ENCODE measurements at places on chromosomes 3 and 15. TPM values are rescaled to one million over a fixed set of nuclear protein-coding genes. Genes with fewer than 3 reads are reported as not detected.

DNA sequence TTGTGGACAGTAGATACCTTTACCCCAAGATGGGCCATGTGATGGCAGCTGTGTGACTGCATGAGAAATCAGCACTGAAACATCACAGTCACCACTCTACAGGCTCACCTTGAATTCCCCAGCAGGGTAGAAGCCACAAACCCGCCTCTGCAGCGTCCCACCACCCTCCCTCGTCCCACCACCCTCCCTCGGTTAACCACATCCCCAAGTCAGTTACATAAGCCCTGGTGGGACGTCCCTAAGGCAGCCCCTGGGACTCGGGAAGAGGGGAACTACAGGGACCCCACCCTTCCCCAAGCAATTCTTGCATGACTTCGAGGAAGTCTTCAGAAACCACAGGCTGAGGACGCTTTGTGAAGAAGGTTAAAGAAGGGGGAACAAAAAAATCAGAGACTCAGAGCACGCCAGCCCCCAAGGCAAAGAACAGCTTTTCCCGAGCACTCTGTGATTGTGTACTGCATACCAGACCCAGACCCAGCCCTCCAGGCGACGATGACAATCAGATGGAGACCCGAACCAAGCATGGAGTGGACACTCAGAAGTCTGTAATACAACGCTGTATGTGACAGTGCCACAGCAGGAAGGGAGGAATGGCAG lies 60.5 kb downstream of the SH3BP5 start:
- H3K4me3 ChIP-seq: no peak overlapping the region
- peak; percentile 19 for DNase-seq
- H3K4me1 ChIP-seq: peaks cover 8% of the 10 kb centered on the region
- no peaks in the 10 kb centered on the region for H3K36me3 ChIP-seq

GRCh38 chr3:176587089-176587488 lies 610.2 kb downstream of the TBL1XR1 start:
- no peaks in the 10 kb centered on the region for H3K36me3 ChIP-seq
- H3K27ac ChIP-seq: no peak overlapping the region
- H3K27me3 ChIP-seq: no peaks in the 10 kb centered on the region
- H3K4me3 ChIP-seq: no peak overlapping the region
- H3K4me1 ChIP-seq: no peaks in the 10 kb centered on the region
- no peak for DNase-seq

DNA sequence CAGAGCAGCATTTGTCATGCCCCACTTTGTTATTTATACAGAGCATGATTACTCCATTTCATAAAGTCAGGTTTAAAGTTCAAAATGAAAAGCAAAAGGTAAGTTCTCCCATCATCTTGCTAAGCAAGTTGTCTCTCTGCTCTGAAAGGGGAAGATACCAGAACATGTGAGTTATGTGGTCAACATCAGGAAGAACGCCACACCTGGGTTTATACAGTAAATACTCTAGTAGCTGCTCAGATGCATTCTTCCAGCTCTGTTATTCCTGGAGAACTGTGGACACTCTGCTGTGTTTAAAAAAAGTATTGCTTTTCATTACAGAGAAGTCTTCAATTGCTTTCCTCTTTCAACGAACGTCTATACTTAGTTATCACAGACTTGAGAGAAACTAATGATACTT lies 145.7 kb downstream of the PLCL2 start:
- no peak overlapping the region for H3K4me3 ChIP-seq
- H3K27me3 ChIP-seq: no peaks in the 10 kb centered on the region

DNA sequence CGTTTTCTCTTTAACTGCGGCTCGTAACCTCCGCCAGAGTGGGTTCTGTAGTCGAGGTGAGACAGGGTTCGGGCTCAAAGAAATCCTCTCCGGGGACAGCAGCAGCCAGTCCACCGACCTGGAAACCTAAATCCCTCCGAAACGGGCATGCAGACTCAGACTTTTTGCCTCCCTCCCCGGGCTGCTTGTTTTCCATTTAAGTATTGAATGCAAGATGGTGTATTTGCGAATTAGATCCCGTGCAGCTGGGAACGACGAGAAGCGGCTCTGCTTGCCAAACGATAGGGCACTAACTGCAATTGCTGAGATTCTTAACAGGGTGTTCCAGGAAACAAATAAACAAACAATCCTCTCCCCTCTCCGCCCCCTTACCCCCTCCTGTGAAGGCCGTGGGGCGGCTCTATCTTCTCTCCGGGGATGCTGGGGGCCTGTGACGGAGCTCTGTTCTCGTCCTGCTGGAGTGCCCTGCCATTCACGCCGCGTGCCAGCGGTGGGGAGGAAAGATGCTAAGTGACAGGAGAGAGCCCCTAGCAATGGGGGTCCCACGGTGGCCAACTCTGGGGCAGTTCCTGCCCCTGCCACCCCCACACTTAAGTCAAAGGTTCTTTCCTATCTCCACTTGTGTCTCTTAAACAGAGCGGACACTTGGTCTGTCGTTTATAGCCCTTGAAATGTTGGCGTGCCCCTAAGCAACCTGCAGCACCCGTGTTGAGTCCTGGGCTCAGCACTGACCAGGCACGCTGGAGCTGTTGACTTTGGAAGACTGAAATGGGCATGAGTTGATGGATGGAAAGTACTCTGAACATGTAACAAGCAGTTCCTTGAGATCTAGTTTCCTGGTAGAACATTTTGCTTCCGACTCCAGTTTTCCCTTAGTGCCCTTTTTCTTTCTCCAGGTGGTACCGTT lies 1.3 kb upstream of the ETV5 start:
- H3K4me3 ChIP-seq: peak overlapping the region; percentile 45
- DNase-seq: peak; percentile 30
- peaks cover 7% of the 10 kb centered on the region for H3K4me1 ChIP-seq
- H3K36me3 ChIP-seq: no peaks in the 10 kb centered on the region
- H3K27me3 ChIP-seq: no peaks in the 10 kb centered on the region

DNA sequence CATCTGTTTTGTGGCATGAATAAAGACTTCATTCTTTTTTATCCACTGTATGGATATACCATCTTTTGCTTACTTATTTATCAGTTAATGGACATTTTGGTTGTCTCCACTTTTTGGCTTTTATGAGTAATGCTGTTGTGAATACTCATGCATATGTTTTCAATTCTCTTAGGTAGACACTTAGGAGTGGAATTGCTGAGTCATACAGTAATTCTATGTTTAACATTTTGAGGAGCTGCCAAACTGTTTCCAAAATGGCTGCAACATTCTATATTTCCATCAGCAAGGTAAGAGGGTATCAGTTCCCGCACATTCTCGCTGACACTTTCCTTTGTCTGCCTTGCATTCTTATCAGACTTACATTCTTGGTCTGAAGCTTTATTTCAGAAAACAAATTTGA lies 191.1 kb downstream of the WNT5A start:
- no peaks in the 10 kb centered on the region for H3K36me3 ChIP-seq
- DNase-seq: no peak

Gene MITF
- total RNA-seq: 33.2 TPM

DNA sequence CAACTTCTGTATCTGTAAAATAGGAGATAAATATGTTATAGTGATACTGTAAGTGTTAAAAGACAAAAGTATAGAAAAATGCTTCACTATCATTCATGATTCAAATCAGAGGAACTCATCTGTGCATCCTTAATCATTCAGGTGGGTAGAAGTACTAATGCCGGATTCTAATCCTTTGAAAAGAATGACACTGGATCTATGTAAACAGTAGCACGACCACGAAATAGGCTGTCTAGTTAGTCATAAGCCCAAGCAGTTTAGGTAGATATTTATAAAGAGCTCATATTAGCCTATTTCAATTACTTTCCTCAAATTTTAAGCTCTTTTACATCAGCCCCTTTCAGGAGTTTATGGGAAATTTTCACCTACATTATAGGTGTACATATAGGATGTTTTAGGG lies 437.9 kb downstream of the SOX2 start:
- no peaks in the 10 kb centered on the region for H3K4me1 ChIP-seq
- no peaks in the 10 kb centered on the region for H3K27me3 ChIP-seq
- H3K27ac ChIP-seq: no peak overlapping the region
- no peak for DNase-seq
- H3K36me3 ChIP-seq: no peaks in the 10 kb centered on the region
- no peak overlapping the region for H3K4me3 ChIP-seq

Gene C2CD4B
- total RNA-seq: 7.1 TPM

GRCh38 chr3:11140713-11141104 lies 13.6 kb upstream of the HRH1 start:
- no peak overlapping the region for H3K27ac ChIP-seq
- no peaks in the 10 kb centered on the region for H3K4me1 ChIP-seq
- no peak overlapping the region for H3K4me3 ChIP-seq

- no peak for DNase-seq
- no peaks in the 10 kb centered on the region for H3K27me3 ChIP-seq
- H3K4me1 ChIP-seq: peaks cover 3% of the 10 kb centered on the region
- H3K27ac ChIP-seq: no peak overlapping the region
These were observed 35.4 kb upstream of the CBLB start for GRCh38 chr3:105904251-105904650.

Gene CLDN18
- 0.31 TPM for total RNA-seq

DNA sequence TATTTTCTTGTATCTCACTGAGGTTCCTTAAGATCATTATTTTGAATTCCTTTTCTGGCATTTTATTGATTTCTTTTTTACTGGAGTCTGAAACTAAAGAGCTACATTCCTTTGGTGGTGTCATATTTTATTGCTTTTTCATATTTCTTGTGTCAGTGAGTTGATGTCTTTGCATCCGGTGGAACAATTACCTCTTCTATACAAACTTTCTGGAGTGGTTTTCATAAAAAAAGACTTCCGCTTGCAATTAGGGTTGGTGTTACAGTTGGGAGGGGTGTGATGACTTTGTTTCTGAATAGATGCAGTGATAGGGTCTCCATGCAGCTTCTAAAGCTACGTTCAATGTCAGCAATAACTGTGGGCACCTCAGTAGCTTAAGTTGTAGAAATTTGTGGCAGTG lies 181.7 kb downstream of the LPP start:
- no peak overlapping the region for H3K4me3 ChIP-seq
- H3K4me1 ChIP-seq: no peaks in the 10 kb centered on the region
- H3K36me3 ChIP-seq: no peaks in the 10 kb centered on the region
- no peaks in the 10 kb centered on the region for H3K27me3 ChIP-seq
- no peak for DNase-seq

DNA sequence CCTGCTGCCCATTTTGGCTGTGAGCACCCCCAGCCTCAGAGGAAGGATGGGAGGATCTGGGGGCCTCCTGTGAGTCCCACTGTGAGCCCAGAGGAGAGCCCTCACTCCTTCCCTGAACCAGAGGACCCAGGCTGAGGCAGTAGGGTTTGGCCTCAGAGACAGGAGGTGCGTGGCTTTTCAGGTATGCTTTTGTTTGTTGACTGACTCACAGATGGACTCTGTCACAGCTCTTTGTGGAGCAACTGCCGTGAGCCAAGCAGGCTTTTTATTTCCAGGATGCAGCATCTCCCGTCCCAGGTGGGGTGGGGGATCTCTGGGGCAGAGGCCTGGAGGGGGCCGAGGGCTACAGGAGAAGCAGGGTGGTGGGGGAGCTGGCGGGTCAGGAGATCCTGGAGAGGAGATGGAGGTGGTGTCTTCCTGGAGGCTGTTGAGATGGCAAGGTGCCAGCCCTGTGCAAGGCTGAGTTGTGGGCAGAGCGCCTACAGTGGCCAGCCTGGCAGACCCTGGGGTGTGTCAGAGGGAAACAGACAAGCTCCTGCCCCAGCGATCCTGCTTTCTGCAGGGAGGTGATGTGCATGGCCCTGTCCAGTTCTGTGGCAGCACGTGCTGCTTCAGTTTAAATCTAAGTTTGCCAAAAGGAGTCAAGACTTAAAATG lies 24.0 kb downstream of the PLXNA1 start:
- no peak overlapping the region for H3K27ac ChIP-seq
- H3K27me3 ChIP-seq: no peaks in the 10 kb centered on the region
- DNase-seq: no peak
- H3K4me3 ChIP-seq: no peak overlapping the region

- DNase-seq: no peak
- no peak overlapping the region for H3K4me3 ChIP-seq
- H3K4me1 ChIP-seq: no peaks in the 10 kb centered on the region
- no peak overlapping the region for H3K27ac ChIP-seq
- no peaks in the 10 kb centered on the region for H3K27me3 ChIP-seq
These were observed 27.1 kb downstream of the IL20RB start for GRCh38 chr3:136984837-136985236.

Gene GASK1A
- total RNA-seq: 30.7 TPM

Gene GPR15
- not detected for total RNA-seq

- DNase-seq: no peak
These were observed 88.8 kb downstream of the MEGF11 start for GRCh38 chr15:66164788-66165187.

GRCh38 chr15:70523192-70523591 lies 240.2 kb downstream of the UACA start:
- no peak overlapping the region for H3K27ac ChIP-seq
- peaks cover 3% of the 10 kb centered on the region for H3K4me1 ChIP-seq
- H3K36me3 ChIP-seq: no peaks in the 10 kb centered on the region
- H3K4me3 ChIP-seq: no peak overlapping the region

GRCh38 chr3:124526601-124527000 lies 203.7 kb upstream of the UMPS start:
- DNase-seq: no peak
- no peak overlapping the region for H3K4me3 ChIP-seq
- H3K27ac ChIP-seq: no peak overlapping the region

Gene CKMT1A
- not detected for total RNA-seq

Gene CPNE9
- not detected for total RNA-seq

- H3K36me3 ChIP-seq: no peaks in the 10 kb centered on the region
- DNase-seq: no peak
These were observed 53.2 kb upstream of the FNDC3B start for GRCh38 chr3:171986176-171986575.

Gene ATP13A5
- not detected for total RNA-seq

- no peak overlapping the region for H3K4me3 ChIP-seq
- H3K36me3 ChIP-seq: no peaks in the 10 kb centered on the region
- H3K4me1 ChIP-seq: no peaks in the 10 kb centered on the region
These were observed 26.9 kb downstream of the MCTP2 start for GRCh38 chr15:94258246-94258645.

GRCh38 chr3:56704706-56705105 lies 21.6 kb upstream of the TASOR start:
- no peaks in the 10 kb centered on the region for H3K36me3 ChIP-seq
- H3K4me3 ChIP-seq: no peak overlapping the region
- no peaks in the 10 kb centered on the region for H3K27me3 ChIP-seq

DNA sequence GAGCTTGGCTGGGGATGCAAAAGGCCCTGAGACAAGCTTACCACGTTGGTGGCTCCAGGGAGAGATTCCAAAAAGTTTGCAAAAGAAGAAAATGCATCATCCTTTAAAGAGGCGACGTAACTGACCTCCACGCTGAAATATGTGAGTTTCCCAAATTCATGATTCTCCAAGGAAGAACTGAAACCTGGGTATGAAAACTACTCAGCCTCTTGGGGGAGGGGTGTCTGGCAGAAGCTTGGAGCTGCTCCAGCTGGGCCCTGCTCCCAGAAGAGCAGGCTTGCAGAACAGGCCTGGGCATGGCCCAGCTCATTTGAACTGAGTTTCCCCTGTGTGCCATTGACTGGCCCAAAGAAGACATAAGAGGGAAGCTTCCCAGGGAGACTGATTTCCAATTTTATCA lies 20.5 kb downstream of the CPN2 start:
- H3K4me3 ChIP-seq: no peak overlapping the region
- H3K27me3 ChIP-seq: no peaks in the 10 kb centered on the region
- H3K27ac ChIP-seq: no peak overlapping the region
- no peak for DNase-seq
- no peaks in the 10 kb centered on the region for H3K36me3 ChIP-seq

GRCh38 chr3:181578743-181579142 lies 133.0 kb upstream of the SOX2 start:
- H3K4me1 ChIP-seq: no peaks in the 10 kb centered on the region
- no peaks in the 10 kb centered on the region for H3K36me3 ChIP-seq
- H3K27ac ChIP-seq: no peak overlapping the region
- DNase-seq: no peak

Gene ZNF639
- total RNA-seq: 33.7 TPM

GRCh38 chr3:52518723-52519444 lies 14.8 kb downstream of the NT5DC2 start:
- no peak overlapping the region for H3K27ac ChIP-seq
- H3K4me1 ChIP-seq: peaks cover 7% of the 10 kb centered on the region
- peak overlapping the region; percentile 32 for H3K4me3 ChIP-seq
- H3K27me3 ChIP-seq: no peaks in the 10 kb centered on the region
- DNase-seq: peak; percentile 66

Data from ovary (tissue), 10 donors.